GM10248 (cell line): ENCODE measurements at places on chromosomes 1 and 21.
A peak's percentile ranks its signal among the peaks of the same experiment; 100 is the strongest.

GRCh38 chr1:34101151-34101550 is 63.9 kb downstream of the CSMD2 start:
- DNase-seq: no peak

DNA sequence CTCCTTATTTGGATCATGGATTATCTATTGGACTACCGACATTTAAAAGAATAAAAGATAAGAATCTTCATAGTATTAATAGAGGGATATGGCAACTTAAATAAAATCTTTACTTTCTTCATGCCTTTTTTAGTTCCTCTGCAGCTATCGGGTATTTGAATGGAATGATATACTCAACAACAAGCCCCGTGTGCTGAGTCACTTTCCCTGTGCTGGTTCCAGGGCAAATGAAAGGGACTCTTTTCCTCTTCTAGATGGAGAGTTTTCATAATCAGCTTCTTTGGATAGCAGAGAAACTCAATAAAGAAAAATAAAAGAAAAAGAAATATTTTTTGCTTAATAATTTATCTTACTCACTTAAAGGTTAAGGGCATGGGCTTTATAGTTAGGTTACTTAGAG is 213.7 kb downstream of the LRRC40 start:
- no peak for DNase-seq

GRCh38 chr1:199157494-199157893 is 518.7 kb downstream of the PTPRC start:
- no peak for DNase-seq

DNA sequence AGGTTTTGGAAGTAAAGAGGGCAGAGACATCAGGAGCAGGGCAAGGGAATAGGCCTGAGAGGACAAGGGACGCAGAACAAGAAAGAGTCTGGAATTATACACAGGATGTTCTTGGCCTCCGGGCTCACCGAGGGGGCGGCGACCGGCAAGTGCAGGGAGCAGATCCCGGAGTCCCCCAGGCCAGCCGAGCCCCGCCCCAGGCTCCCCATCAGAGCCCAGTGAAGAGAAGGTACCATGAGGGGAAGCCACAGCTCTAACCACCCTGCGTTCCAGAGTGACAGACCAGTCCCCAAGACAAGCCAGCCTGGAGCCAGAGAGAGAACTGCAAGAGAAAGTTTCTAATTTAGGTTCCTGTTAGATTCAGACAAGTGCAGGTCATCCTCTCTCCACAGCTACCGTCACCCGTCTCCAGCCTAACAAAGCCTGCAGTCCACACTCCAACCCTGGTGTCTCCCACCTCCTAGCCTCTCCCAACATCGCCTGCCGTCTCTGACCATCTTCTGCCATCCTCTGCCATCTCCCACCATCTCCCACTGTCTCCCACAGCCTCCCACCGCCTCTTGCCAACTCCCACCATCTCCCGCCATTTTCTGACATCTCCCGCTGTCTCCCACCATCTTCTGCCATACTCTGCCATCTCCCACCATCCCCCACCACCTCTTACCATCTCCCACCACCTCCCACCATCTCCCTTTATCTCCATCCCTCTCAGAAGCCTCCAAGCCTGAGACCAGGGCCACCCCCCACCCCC is 42.5 kb downstream of the CAPN2 start:
- DNase-seq: no peak

DNA sequence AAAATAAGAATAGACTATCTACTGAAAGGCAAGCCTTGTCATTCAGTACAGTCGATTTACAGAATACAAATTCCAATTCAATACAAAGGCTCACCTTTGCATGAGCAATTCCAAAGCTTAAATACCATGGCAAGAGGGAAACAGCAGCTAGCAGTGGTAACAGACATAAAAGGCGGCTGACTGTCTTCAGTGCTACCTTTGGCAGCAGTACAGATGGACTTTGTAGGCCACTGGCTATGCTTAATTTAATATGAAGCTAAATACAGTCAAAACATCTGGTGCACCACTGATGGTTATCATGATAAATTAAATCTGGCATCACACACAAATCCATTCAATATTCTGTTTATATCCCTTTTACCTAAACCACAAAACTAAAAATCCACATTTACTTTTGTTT is 62.4 kb downstream of the RERE start:
- DNase-seq: no peak

- DNase-seq: no peak
These were observed 88.9 kb downstream of the DYRK1A start for GRCh38 chr21:37455504-37455911.

GRCh38 chr1:220804202-220804586 is 17.5 kb downstream of the MTARC1 start:
- no peak for DNase-seq

DNA sequence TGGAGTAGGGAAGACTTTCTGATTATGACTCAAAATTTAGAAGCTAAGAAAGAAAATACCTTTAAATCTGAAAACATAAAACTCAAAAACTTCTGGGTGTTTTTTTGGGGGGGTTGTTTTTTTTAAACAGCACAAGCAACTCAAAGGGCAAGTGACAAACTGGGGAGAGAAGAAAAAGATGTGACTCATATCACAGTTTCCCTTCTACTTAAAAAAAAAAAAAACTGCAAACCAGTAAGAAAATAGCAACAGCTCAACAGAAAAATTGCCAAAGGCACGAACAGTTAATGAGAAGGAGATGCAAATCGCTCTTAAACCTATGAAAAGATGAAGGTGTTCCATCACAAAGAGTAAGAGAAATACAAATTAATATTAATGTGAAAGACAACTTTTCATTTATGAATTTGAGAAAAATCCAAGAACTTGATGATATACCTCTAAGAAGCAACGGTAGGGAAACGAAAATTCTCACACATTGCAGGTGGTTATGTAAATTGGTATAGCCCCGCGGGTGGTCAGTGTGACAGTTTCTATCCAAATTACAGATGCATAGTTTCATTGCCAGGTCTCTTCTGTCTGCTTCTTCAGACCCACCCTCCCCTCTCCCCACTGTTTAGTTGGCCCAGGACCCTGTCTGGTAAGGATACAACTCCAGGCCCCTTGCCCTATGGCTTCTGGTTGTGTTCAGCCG is 9.0 kb downstream of the IFNAR2 start:
- DNase-seq: peak; percentile 70

DNA sequence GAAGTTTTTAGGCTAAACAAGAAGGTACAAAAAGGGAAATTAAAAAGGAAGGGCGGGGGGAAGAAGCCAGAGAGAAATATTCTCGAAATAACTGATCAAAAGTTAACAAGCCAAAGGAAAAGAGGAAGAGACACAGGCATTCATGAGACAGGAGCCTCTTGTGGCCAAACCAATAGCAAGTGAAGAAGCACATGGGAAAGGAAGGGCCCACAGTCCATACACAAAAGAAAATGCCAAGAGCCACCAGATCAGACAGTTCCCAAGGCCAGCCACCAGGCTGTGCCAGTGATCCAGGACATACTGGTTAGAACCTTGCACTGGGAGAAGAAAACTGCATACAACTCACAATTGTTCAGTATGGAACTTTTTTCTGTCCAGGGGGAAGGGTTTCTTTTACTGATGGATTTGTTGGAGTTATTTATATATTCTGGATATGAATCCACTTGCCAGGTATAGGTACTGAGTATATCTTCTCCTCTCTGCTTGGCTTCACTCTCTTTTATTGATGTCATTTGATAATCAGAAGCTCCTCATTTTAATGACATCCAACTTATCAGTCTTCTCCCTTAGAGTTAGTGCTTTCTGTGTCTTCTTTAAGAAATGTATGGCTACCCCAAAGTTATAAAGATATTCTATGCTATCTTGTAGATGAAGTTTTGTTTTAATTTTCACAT is 76.8 kb downstream of the CD46 start:
- peak; percentile 47 for DNase-seq

DNA sequence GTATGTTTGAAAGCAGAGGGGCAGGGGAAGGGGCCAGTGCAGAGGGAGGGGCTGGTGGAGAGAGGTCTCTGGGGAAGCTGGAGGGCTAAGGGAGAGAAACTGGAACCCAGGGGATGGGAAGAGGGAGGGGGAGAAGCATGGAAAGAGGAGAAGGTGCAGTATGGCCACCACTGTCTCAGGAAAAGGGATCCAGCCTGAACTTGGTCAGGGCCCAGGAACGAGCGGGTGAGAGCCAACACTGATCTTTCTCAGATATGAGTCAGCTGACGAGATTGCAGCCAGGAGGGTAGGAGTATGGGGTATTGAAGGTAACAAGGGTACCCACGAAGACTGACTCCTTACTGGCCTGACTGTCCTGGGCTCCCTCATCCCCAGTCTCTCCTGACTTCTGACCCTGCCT is 18.0 kb downstream of the TIE1 start:
- no peak for DNase-seq

DNA sequence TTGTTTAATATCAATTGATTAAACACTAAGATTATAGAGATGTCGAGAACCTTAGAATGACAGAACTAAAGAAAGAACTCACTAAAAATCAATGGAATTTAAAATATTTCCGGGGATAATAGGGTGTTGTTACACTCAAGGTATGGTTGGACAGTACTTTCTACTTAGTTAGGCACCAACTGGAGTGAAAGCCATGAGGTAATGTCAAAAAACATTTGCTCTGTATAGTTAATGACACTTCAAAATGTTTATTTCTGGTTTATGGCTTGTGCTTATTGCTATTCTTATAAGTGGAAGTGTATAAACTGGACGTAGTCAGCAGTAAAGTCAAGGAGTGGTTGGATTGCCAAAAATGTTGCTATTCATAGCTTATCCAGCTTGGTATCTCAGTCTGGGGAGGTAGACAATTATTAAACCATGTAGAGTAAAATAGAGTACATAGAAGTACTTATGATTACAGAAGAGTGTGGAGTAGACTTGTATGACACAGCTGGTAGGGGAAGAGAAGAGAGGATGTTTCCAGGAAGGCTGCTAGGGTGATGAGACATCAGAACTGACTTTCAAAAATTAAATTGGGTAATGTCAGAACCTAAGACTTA is 56.5 kb upstream of the BMP8A start:
- no peak for DNase-seq

GRCh38 chr1:234218078-234218477 is 155.2 kb upstream of the COA6 start:
- DNase-seq: no peak

DNA sequence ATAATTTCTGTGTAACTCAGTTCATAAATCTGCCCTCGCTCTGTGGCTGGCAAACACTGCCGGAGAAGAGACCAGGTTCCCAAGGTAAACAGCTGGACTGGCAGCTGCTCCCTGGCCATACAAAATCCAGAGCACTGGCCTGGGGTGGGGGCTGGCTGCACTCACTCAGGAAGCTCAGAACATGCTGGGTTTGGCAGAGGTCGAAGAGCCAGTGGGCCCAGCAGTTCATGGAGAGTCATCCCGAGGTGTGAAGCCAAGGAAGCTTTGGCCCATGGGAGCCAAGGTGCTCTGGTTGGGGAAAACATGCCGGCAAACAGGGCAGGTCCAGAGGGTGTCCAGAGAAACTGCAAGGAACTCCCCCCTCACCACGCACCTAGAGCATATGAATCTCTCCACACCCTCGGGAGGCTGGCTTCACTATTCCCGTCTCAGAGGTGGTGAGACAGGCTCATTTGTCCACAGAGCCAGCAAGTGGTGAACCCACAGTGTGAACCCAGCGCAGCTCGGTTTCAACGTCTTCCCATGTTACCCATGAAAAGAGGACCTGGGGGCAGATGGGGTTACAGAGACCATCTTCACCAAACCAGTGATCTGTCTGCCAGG is 102.4 kb downstream of the DMRTB1 start:
- no peak for DNase-seq

- DNase-seq: no peak
These were observed 107.7 kb downstream of the BACH1 start for GRCh38 chr21:29406385-29406784.

DNA sequence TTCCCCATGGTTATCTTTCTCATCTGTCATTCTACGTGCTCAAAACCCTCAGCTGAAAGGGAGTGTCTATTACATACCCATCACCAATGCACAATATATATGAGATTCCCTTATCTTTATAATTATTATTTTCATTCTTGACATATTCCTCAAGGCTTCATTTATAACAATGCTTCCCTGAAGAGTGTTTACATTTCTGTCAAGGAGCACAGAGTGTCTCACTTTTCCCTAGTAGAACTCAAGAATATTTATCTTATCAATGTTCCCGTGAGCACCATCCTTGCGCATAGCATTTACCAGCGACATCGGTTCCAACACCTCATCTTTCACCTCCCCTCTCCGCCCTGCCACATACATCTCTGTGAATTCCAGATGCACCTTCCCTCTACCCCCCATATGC is 250.6 kb downstream of the PLA2G4A start:
- no peak for DNase-seq

- no peak for DNase-seq
These were observed 11.7 kb upstream of the WNT9A start for GRCh38 chr1:227959325-227959860.

- no peak for DNase-seq
These were observed 18.8 kb downstream of the EIF2D start for GRCh38 chr1:206593351-206593925.

DNA sequence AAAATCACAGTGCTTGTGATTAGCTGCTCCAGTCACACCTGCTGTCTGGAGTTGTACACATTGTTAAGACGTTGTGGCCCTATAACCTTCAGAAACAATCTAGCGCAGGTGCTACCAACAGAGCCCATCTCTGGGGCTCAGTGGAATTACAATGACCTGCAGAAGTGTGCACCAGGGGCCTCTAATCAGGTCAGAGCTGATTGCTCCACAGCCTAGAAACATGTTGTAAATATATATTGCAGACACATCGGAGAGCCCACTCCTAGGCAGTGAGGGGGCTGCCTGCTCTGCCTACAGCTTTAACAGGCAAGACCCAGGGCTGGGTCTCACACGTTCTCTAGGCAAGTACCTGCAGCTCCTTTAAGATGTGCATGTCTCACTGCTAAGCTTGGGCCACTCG is 302.0 kb downstream of the SIPA1L2 start:
- DNase-seq: no peak

DNA sequence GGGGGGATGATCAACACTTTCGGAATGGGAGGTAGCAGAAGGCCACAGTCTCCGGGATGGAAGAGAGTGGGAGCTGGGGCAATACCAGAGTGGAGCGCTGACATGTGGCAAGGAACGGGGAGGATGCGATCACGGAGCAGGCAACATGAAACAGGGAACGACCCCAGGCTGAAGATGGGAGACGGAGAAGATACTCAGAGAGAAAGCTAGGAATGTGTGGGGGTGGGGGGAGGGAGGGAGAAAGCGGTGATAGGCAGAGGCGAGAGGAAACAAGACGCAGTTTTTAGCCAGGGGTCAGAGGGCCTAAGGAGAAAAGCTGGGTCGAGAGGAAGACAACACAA is 577 bp downstream of the RAB3GAP2 start:
- DNase-seq: no peak

- DNase-seq: no peak
These were observed 9.1 kb downstream of the PLA2G4A start for GRCh38 chr1:186837806-186838205.

GRCh38 chr1:33814166-33814565 is 49.7 kb upstream of the HMGB4 start:
- DNase-seq: no peak
